ENCODE measurements at places on chromosomes 16 and 17.

- no peak for DNase-seq
Measured at GRCh38 chr17:41363881-41364280, 5.7 kb downstream of the KRT33B start.

DNA sequence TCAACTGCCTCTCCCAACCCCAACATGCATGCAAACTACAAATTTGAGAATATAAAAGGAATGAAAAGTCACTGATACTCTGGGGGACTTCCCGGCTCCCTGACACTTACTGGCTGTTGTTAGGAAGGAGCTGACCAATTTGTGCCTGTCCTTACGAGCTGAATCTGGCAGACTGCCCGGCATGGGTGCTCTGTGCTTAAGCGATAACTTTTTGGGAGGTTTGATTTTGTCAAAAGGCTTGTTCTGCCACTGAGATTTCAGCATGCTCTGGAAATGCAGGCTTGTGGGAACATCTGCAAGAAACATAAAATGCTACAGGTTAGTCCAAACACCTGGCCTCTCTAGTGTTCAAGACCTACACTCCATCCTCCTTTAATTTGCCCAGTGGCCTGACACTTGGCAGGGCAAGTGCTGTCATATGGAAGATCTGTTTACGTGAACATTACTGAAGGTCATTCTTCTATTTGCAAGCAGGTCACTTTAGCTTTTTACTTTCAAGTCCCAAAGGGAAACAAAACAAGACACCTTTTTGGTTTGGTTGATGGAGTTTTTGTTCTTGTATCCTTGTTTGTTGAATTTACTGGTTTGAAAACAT is 40.6 kb downstream of the STH start:
- no peak for DNase-seq

GRCh38 chr17:50062293-50063243 is 6.7 kb downstream of the ITGA3 start:
- DNase-seq, result no peak

- no peak for DNase-seq
Measured at GRCh38 chr17:81961087-81961511, at the start of gene NOTUM. TSS of gene NOTUM (minus strand) at chr17:81961187. CDS start at chr17:81960909, 278 bp downstream.

DNA sequence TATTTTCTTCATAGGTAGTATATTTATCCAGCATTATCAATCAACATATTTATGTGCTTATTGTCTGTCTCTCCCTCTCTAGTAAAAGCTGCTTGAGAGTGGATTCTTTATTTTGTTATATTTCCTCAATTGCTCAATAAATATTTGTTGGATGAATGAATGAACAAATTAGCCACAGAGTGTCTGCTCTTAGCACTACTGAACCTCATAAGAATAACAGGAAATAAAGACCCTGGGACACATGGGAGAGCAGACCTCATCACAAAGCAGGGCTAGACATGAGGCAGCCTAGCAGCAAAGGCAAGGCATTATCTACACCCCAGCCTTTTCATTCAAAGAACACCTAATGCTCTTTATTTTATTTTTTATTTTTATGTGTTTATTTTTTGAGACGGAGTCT is 34.9 kb upstream of the TANC2 start:
- DNase-seq, result no peak

GRCh38 chr16:20878682-20879147 is 21.4 kb downstream of the DCUN1D3 start:
- DNase-seq, result no peak

GRCh38 chr17:4100883-4101756 is 41.7 kb downstream of the ZZEF1 start:
- no peak for DNase-seq

GRCh38 chr16:6081320-6081976 is 983.9 kb upstream of the EEF2KMT start:
- peak; percentile 2 for DNase-seq

- no peak for DNase-seq
Measured at GRCh38 chr17:76644995-76645394, 1.4 kb upstream of the ST6GALNAC1 start.

DNA sequence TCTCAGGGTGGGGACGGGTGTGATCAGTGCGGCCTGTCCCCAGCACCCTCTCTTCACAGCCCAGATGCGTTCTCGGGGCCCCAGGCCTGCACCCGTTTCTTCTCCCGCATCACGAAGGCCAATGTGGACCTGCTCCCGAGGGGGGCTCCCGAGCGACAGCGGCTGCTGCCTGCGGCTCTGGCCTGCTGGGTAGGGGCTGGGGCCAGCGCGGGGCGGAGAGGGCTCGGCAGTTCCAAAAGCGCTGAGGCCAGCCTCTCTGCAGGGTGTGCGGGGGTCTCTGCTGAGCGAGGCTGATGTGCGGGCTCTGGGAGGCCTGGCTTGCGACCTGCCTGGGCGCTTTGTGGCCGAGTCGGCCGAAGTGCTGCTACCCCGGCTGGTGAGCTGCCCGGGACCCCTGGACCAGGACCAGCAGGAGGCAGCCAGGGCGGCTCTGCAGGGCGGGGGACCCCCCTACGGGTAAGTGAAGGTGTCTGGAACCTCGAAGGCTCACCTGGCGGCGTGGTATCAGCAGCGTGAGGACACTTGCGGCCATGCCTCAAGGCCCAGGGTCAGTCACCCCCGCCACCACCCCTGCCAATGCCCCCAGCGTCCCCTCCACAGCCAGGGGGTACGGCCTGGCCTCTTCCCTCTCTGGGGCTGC is 4.4 kb downstream of the MSLN start:
- no peak for DNase-seq

DNA sequence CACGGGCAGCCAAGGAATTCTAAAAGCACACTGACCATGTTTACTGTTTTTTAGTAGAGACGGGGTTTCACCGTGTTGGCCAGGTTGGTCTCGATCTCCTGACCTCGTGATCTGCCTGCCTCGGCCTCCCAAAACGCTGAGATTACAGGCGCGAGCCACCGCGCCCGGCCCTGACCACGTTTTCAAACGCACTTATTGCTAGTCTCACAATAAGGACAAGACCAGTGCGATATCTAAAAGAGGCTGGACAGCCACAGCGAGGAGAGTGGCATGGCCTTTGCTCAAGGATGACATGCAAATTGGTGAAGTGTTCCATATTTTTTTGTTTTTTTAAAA is 35.0 kb upstream of the CLEC18B start:
- no peak for DNase-seq

GRCh38 chr17:58235821-58236220 is 2.6 kb upstream of the LPO start:
- DNase-seq, result no peak

GRCh38 chr17:15271741-15272140 is 6.6 kb upstream of the PMP22 start:
- no peak for DNase-seq
